ENCODE measurements at places on chromosomes 3 and 15. TPM values are rescaled to one million over a fixed set of nuclear protein-coding genes. Genes with fewer than 3 reads are reported as not detected.
A peak's percentile ranks its signal among the peaks of the same experiment; 100 is the strongest.

GRCh38 chr3:178056868-178057267 is 479.4 kb upstream of the KCNMB2 start:
- H3K36me3 ChIP-seq = no peaks in the 10 kb centered on the region
- peaks cover 26% of the 10 kb centered on the region for H3K4me1 ChIP-seq
- H3K4me3 ChIP-seq = no peak overlapping the region
- H3K27me3 ChIP-seq = no peaks in the 10 kb centered on the region
- DNase-seq = no peak

- peaks cover 15% of the 10 kb centered on the region for H3K4me1 ChIP-seq
- H3K36me3 ChIP-seq = no peaks in the 10 kb centered on the region
Observed at GRCh38 chr3:71585887-71586809, 2.6 kb upstream of the FOXP1 start.

DNA sequence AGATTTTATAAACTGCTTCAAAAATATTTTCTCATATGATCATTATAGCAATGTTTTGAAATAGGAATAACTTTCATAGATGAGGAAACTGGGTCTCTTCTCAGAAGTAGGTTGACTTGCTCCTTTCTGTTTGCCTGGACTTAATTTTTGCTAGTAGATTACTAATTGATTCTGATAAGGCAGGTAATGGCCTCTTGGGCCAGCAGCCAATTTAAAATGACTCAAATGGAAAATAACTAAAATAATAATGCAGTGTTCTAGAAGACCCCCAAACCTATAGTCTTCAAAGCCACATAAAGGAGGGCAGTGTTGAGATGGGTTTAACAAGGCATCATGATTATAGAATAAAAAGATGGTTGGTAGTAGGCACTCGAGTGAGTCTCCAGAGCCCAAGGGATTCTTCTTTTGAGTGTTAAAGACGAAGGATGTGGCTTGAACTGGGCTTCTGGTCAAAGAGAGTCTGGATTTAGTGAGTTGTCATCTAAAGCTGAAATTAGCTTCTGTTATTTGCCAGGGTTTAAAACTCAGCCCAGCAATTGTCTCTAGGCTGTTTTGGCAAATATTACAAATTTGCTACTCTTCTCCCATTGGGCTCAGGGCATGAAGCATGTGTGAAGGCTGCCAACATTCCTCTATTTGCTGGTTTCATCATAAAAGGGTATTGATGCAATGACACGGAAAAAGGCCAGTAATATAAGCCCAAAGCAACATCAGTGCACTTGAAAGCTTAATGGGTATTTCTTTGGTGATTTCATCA is 297.1 kb upstream of the MEIS2 start:
- no peaks in the 10 kb centered on the region for H3K4me1 ChIP-seq
- no peaks in the 10 kb centered on the region for H3K27me3 ChIP-seq
- no peak overlapping the region for H3K4me3 ChIP-seq
- no peak for DNase-seq
- H3K36me3 ChIP-seq = no peaks in the 10 kb centered on the region
- H3K27ac ChIP-seq = no peak overlapping the region

DNA sequence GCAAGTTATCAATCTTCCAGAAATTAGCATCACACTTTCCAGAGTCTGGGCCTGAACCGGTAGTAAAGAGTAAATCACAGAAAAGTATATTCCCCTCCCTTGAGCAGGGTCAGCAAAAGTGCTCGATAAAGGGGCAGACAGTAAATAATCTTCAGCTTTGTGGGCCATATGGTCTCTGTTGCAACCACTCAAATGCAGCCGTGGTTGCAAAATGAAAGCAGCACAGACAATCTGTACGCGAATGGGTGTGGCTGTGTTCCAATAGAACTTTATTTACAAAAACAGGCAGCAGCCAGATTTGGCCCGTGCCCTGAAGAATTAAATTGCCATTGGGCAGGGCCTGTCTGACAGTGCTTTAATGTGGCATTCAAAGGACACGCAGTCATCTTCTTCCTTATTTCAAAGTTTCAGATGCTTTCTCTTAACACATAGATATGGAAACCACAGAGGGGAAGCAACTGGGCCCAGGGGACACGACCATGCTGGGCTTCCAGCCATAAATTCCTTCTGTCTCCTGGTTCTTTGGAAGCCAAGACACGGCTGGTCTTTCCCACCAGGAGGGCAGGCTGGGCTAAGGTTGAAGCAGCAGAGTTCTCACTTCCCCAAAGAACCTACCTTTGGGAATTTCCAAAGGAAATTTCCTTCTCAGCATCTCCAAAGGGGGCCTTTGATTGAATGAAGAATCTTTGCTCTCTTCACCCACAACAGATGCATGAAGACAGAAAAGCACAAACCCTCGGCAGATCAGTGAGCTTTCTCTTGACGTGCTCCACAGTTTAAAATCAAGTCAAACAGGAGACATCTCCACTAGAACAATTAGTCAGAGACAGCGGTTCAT is 489.8 kb upstream of the PROK2 start:
- peak overlapping the region; percentile 21 for H3K4me3 ChIP-seq
- no peaks in the 10 kb centered on the region for H3K36me3 ChIP-seq
- H3K27me3 ChIP-seq = no peaks in the 10 kb centered on the region
- DNase-seq = no peak

DNA sequence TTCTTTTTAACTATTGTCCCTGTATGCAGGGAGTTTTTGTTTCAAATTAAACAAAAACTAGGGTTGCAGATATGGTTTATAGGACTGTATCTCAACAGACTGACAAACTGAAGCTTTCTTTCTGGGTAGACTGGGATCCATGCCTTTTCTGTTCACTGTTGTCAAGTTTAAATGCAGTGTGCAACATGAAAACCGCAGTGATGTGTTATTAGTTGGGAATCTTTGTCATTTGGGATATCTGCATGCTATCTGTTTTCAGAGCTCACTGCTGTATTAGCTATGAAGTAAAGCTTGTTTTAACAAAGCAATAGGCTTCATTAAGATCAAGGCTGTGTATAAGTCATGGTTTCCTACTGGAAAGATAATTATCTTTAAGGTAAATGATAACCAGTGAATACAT is 21.4 kb upstream of the MCF2L2 start:
- no peak for DNase-seq
- no peak overlapping the region for H3K4me3 ChIP-seq
- H3K27me3 ChIP-seq = no peaks in the 10 kb centered on the region

GRCh38 chr3:140430494-140430893 is 247.4 kb upstream of the TRIM42 start:
- no peak overlapping the region for H3K27ac ChIP-seq
- H3K27me3 ChIP-seq = no peaks in the 10 kb centered on the region
- no peak overlapping the region for H3K4me3 ChIP-seq
- no peaks in the 10 kb centered on the region for H3K36me3 ChIP-seq

DNA sequence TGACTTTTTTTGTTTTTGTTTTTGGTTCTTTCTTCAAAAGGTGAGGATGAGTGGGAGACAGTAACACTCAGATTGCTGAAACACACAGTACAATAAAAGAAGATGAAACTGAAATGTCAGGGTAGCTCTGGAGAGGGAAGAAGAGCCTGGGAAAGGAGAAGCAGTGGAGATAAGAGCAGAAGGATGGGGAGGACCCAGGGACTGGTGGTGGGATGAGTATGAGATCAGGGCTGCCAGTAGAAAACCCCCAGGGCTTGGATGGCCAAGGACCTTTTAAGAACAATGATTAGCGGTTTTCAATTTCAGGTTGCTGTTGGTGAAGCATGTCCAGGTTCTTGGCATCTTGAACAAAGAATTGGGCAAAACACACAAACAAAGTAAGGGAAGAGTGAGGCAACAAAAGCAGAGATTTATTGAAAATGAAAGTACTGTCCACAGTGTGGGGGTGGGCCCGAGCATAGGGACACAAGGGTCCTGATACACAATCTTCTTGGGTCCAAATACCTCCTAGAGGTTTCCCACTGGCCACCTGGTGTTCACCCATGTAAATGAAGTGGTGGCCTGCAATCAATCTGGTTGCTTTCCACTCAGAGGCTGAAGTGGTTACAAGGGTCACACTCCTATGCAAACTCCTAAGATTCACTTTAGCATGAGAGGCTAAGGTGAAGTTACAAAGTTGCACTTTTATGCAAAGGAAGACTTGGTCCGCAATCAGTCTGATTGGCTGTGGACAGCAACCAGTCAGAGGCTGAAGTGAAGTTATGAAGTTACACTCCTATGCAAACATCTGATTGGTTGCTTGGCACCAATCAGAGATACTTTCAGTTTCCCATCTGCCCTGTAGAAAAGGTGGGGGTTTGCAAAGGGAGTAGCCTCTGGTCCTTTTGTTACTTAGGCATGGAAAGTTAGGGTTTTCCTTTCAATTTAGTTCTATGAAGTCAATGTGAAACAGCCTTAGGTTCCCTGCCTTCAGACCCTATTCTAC is 26.1 kb upstream of the MFSD1 start:
- H3K4me3 ChIP-seq = no peak overlapping the region
- peaks cover 5% of the 10 kb centered on the region for H3K4me1 ChIP-seq
- H3K27ac ChIP-seq = no peak overlapping the region
- no peaks in the 10 kb centered on the region for H3K27me3 ChIP-seq
- no peak for DNase-seq

GRCh38 chr3:143064777-143065176 is 54.8 kb upstream of the CHST2 start:
- no peak for DNase-seq
- no peak overlapping the region for H3K4me3 ChIP-seq
- H3K27me3 ChIP-seq = no peaks in the 10 kb centered on the region
- H3K27ac ChIP-seq = no peak overlapping the region
- peaks cover 13% of the 10 kb centered on the region for H3K4me1 ChIP-seq
- H3K36me3 ChIP-seq = no peaks in the 10 kb centered on the region

- no peak overlapping the region for H3K4me3 ChIP-seq
- H3K4me1 ChIP-seq = peaks cover 21% of the 10 kb centered on the region
- H3K27me3 ChIP-seq = no peaks in the 10 kb centered on the region
- no peaks in the 10 kb centered on the region for H3K36me3 ChIP-seq
- DNase-seq = peak; percentile 58
Observed at GRCh38 chr15:71701808-71702207, 108.5 kb upstream of the NR2E3 start.

DNA sequence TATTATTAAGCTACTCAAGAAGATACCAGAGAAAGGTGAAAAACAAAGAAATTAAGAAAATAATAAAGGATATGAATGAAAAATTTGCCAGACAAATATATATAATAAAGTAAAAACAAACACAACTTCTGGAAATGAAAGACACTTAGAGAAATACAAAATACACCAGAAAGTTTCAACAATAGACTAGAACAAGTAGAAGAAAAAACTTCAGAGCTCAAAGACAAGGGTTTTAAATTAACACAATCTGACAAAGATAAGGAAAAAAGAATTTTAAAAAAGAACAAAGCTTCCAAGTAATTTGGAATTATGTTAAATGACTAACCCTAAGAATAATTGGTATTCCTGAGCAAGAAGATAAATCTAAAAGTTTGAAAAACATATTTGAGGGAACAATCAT is 135.3 kb downstream of the PLCH1 start:
- no peak overlapping the region for H3K4me3 ChIP-seq
- no peaks in the 10 kb centered on the region for H3K4me1 ChIP-seq
- no peak for DNase-seq
- H3K27ac ChIP-seq = no peak overlapping the region
- no peaks in the 10 kb centered on the region for H3K27me3 ChIP-seq

- H3K27ac ChIP-seq = no peak overlapping the region
- H3K4me3 ChIP-seq = no peak overlapping the region
- no peaks in the 10 kb centered on the region for H3K27me3 ChIP-seq
Observed at GRCh38 chr15:47206358-47206978, 510.8 kb upstream of the SEMA6D start.

- peaks cover 7% of the 10 kb centered on the region for H3K4me1 ChIP-seq
- no peaks in the 10 kb centered on the region for H3K27me3 ChIP-seq
Observed at GRCh38 chr15:81152339-81152738, 18.3 kb downstream of the CFAP161 start.

DNA sequence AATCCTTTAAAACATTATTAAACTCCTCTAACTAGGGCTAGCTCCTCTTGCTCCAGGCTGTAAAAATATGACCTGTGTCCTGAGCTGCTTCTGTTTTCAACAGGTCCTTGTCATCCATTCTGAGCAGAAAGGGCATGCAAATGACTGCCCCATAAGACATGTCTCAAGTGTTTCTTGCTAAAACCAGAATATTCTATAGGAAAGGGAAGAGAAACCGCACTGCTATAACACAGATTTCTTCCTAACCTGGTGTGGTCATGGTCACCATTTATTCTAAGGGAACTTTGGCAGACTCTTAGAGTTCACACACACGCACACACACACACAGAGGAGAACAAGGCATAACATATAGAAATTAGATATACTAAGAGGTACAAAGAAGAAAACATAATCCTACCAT is 34.2 kb upstream of the B3GNT5 start:
- H3K36me3 ChIP-seq = no peaks in the 10 kb centered on the region
- no peak overlapping the region for H3K27ac ChIP-seq
- no peaks in the 10 kb centered on the region for H3K27me3 ChIP-seq
- H3K4me1 ChIP-seq = no peaks in the 10 kb centered on the region

GRCh38 chr15:40338041-40338657 is 2.6 kb downstream of the CCDC9B start:
- H3K36me3 ChIP-seq = no peaks in the 10 kb centered on the region
- no peak for DNase-seq
- peaks cover 88% of the 10 kb centered on the region for H3K4me1 ChIP-seq
- H3K27ac ChIP-seq = peak overlapping the region; percentile 94

GRCh38 chr3:89252016-89252415 is 144.6 kb downstream of the EPHA3 start:
- no peaks in the 10 kb centered on the region for H3K36me3 ChIP-seq
- no peak for DNase-seq
- no peaks in the 10 kb centered on the region for H3K27me3 ChIP-seq
- H3K4me3 ChIP-seq = no peak overlapping the region

PLSCR5 gene
- total RNA-seq = not detected

ALS2CL gene
- total RNA-seq = 134 TPM

DNASE1L3 gene
- total RNA-seq = 13.3 TPM

OTOL1 gene
- not detected for total RNA-seq

CACNA1D gene
- 0.74 TPM for total RNA-seq
